Activated naive CD8-positive, alpha-beta T cell treated with anti-CD3 and anti-CD28 coated beads, Interleukin-2, amount 50 U/mL, for 16 hours (primary cell): ENCODE measurements at places on chromosomes 2 and 18.

GRCh38 chr2:61707984-61708852 is 145.6 kb downstream of the FAM161A start:
- DNase-seq: no peak

GRCh38 chr2:231605607-231606091 is 13.0 kb downstream of the TEX44 start:
- DNase-seq: no peak

DNA sequence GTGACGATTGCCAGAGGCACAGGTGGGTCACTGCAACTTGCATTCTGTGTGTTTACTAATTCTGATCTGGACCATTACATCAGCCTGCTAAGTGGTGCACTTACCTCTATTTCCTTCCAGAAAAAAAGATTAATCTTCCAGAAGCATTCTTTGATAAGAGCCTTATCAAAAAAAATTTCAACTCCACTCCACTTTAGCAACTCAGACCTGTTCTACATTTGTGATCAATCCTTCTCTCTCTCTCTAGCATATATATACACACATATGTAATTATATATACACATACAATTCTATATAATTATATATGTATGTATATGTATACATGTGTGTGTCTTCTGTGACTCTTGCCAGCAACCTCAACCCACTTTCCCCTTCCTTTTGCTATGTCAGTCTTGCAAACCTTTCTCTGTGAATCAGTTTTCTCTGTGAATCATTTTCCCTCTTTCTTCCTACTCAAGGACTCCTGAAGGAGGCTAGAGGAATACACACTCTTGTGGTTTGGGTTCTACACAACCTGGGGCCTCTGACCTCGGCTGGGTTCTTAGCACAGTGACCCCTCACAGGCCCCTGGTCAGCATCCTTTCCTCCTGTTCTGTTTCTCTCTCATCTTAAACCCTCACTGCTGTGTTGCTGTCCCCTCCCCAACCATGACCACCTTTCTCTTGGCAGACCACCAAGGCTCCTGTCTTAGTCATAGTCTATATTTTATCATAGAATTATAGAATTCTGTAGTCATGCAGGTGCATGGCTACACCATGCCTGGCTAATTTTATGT is 130.4 kb upstream of the PELI1 start:
- no peak for DNase-seq

DNA sequence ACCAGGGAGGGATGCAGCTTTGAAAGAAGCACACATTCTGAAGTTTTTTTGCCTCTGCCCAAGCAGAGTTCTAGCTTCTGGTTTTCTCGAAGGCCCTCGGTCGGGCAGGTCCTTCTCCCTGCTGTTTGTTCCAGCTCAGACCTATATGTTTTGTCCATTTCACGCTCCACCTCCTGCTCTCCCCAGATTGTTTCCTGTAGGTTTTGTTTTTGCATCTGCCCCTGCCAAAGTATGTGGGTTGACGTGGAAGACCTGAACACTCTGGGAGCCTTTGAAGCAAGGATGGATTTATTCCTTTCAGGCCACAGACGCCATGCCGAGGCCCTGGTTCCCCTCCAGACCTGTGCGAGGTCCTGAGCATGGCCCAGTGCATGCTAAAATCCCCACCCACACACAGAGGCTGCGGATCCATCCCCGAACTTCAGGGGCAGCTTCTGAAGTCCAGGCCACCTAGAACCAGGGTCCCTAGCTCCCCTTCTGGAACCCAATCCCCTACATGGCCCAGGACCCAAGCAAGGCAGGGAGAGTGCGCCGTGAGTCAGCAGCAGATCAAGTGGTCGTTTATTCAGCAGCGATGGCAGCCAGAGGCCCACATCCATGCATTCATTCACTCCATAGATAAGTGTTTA is 205.4 kb downstream of the KLHL29 start:
- no peak for DNase-seq

GRCh38 chr18:50193796-50194630 is 934 bp downstream of the MYO5B start:
- DNase-seq: no peak
